ENCODE measurements at places on chromosomes 2 and 18. TPM values are rescaled to one million over a fixed set of nuclear protein-coding genes. Genes with fewer than 3 reads are reported as not detected.

Gene TTC39C
- 31.7 TPM for total RNA-seq

Gene NTSR2
- 1.1 TPM for total RNA-seq

Gene CENPO
- 12.7 TPM for total RNA-seq

Gene ZNF24
- total RNA-seq = 57.2 TPM

Gene CDH7
- 16.6 TPM for total RNA-seq

DNA sequence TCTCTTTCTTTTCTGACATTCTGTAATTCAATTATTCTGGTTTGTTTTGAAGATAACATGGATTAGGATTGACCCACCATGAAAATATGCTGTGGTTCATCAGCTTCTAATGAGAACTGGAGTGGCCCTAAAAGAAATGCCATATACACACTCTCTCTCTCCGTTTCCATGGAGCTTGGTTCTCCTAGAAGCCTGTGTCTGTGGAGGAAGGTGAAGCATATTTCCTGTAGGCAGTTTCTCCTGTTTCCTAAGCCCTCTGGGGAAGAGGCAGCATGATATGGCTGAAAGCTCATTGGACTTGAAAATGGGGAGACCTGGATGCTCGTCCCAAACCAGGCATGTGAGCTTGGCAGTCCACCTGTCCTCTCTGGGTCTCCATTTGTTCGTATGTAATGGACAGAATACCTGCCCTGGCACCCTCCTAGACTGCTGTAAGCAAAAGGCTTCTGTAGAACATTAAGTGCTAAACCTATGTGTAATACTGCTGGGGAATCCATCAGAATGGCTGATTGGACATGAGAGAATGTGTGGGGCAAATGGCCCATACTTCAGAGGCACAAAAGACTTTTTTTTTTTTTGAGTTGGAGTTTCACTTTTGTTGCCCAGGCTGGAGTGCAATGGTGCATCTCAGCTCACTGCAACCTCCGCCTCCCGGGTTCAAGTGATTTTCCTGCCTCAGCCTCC lies 75.3 kb upstream of the PPP1CB start:
- DNase-seq = peak; percentile 52
- H3K27ac ChIP-seq = no peak overlapping the region
- no peaks in the 10 kb centered on the region for H3K27me3 ChIP-seq

GRCh38 chr2:61677942-61678341 lies 139.8 kb upstream of the XPO1 start:
- no peak for DNase-seq
- no peaks in the 10 kb centered on the region for H3K4me1 ChIP-seq
- no peaks in the 10 kb centered on the region for H3K27me3 ChIP-seq
- H3K27ac ChIP-seq = no peak overlapping the region
- H3K36me3 ChIP-seq = no peaks in the 10 kb centered on the region
- no peak overlapping the region for H3K4me3 ChIP-seq

GRCh38 chr2:72138011-72138881 lies 9.4 kb downstream of the CYP26B1 start:
- DNase-seq = no peak
- no peak overlapping the region for H3K27ac ChIP-seq
- H3K4me3 ChIP-seq = no peak overlapping the region
- H3K4me1 ChIP-seq = peaks cover 38% of the 10 kb centered on the region
- peaks cover 3% of the 10 kb centered on the region for H3K36me3 ChIP-seq

- H3K4me1 ChIP-seq = peaks cover 4% of the 10 kb centered on the region
- no peak for DNase-seq
- H3K27ac ChIP-seq = no peak overlapping the region
- H3K4me3 ChIP-seq = no peak overlapping the region
- no peaks in the 10 kb centered on the region for H3K27me3 ChIP-seq
Measured at GRCh38 chr2:240782886-240783818, 36.9 kb downstream of the KIF1A start.

DNA sequence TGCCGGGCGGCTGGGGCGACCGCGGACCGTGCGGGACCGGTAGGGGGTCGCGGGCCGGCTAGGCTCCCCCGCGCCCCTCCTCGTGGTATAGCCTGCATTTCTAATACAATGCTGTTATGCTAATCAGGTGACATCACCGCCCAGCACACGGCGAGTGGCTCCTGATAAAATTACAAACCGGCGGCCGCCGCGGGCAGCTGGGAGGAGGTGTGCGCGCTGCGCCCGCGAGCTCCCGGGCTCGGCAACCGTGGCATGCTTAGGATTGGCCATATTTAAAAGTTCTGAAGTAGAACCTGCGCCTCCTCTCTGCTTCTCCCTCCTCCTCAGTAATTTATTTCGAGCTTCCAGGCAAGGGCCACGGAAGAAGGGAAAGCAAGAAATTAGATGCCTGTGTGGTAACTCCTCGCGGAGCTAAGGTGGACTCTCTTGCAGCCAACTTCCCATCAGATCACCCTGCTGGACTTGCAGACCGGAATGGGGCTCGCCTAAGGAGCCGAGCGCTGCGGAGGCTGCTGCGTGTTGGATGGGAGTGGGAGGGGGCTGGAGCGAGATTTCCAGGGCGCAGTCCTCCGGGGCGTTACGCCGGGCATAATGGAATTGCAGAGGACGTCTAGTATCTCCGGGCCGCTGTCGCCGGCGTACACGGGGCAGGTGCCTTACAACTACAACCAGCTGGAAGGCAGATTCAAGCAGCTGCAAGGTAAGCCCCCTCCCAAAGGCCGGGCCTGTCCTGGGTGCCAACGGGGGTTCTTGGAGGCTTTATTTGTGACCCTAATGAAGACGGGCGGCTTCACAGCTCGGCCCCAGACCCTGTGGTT lies 102.3 kb downstream of the SPTBN1 start:
- H3K27ac ChIP-seq = peak overlapping the region; percentile 91
- peak overlapping the region; percentile 61 for H3K4me3 ChIP-seq
- DNase-seq = no peak

DNA sequence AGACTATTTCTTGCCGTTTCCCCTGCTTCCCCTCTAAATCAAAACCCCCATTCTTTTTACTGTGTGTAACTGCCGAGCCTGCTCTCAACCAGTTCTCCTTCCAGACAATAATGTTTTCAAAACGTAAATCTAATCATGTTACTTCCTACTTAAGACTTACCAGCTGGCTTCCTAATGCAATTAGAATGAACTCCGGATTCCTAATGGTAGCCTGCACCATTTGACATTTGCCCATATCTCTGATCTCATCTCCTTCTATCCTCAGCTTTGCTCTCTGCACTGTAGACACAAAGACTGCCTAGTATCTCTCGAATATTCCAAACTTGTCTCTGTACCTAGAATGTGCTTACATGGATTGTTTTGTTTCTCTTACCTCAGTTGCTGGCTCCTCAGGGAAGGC lies 12.9 kb downstream of the TTL start:
- DNase-seq = no peak
- no peaks in the 10 kb centered on the region for H3K27me3 ChIP-seq
- no peaks in the 10 kb centered on the region for H3K4me1 ChIP-seq
- no peak overlapping the region for H3K4me3 ChIP-seq
- no peak overlapping the region for H3K27ac ChIP-seq
